Activated T-helper 1 cell treated with anti-CD3 and anti-CD28 coated beads, Interleukin-2, amount 50 U/mL, for 16 hours (primary cell): ENCODE measurements at places on chromosomes 2 and 18.

GRCh38 chr18:51666763-51667191 lies 469.3 kb upstream of the MEX3C start:
- no peak for DNase-seq

GRCh38 chr2:47653036-47653435 lies 129.9 kb upstream of the MSH6 start:
- no peak for DNase-seq

GRCh38 chr2:16279641-16280040 lies 339.3 kb downstream of the MYCN start:
- DNase-seq, result no peak

GRCh38 chr2:49796266-49796665 lies 642.0 kb upstream of the FSHR start:
- DNase-seq, result no peak

DNA sequence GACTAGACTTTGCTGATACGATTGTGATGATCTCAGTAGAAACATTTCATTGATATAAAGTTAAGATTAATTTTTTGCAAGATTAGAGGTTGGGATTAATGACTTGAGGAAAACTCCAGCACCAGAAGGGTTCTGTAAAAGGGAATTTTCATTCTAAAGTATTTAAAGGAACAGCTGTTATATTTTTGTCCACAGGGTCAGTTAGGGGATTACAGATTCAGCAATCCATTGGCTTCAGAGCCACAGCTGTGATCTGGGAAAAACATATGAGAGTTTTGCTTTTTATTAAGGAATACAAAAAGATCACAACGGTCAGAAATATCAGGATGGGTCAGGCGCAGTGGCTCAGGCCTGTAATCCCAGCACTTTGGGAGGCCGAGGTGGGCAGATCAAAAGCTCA lies 19.6 kb upstream of the REV1 start:
- no peak for DNase-seq

GRCh38 chr2:134660626-134661402 lies 58.0 kb downstream of the TMEM163 start:
- DNase-seq, result no peak

- DNase-seq, result no peak
Observed at GRCh38 chr2:69139778-69140670, 127.0 kb downstream of the ANTXR1 start.

- no peak for DNase-seq
Observed at GRCh38 chr2:37793004-37793403, 121.6 kb upstream of the CDC42EP3 start.

- DNase-seq, result no peak
Observed at GRCh38 chr18:75116165-75116564, 92.8 kb downstream of the PTGR3 start.

GRCh38 chr2:209121691-209122090 lies 302.2 kb upstream of the MAP2 start:
- DNase-seq, result no peak

GRCh38 chr2:232984451-232985207 lies 28.4 kb downstream of the NGEF start:
- no peak for DNase-seq

DNA sequence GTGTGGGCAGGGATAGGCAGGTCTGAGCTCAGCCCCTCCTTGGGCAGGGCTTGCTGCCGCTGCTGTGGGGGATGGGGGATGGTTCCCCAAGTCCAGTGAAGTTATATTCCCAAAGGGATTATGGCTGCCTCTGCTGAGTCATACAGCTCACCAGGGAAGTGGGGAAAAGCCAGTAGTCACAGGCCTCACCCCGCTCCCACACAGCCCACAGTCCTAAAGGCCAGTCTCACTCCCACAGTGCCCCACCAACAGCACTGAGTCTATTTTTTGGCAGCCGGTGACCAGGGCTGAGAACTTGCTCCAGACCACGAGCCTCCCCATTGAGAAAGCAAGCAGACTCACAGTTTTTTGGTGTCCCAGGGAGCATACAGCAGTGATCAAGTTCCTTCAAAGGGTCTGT lies 173.3 kb downstream of the OSR1 start:
- DNase-seq, result no peak

- no peak for DNase-seq
Observed at GRCh38 chr18:54696616-54697293, 105.7 kb downstream of the DYNAP start.

- DNase-seq, result no peak
Observed at GRCh38 chr2:141362311-141362710, 768.5 kb downstream of the LRP1B start.

GRCh38 chr2:172147944-172148650 lies 45.4 kb upstream of the DLX2 start:
- DNase-seq, result no peak

DNA sequence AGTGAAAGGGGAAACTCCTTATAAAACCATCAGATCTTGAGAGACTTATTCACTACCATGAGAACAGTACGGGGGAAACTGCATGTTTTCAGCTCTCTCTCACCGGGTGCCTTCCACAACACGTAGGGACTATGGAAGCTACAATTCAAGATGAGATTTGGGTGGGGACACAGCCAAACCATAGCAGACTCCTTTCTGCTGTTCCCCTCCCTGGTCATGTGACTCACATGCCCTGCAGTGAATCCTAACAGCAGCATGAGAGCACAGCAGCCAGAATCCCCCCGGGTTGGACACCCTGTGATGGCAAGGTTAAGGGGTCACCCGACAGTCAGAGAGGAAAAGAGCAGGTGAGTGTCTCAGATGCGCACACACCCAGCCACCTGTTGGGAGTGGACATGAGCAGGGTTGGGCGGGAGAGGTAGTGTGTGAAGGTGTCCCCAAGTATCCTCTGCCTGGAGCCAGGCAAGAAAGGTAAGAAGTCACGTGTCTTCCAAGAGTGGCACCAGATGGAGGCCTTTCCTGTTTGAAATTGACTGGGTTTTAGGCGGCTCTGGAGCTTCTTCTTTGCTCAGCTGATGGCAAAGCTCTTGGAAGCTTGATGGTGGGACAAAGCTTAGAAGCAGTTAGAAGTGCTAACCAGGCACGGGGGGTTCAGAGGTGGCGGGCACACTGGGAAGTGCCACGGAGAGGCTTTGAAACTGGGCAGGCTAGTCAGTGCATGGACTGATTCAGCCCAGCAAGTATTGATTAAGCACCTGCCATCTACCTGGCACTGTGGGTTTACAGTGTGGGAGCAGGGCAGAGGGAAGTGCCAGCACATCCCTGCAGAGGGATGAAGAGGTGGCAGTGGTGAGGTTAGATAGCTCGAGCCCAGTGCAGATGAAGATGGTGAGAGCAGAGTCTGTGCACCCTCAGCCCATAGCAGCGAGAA lies 68.7 kb downstream of the RHOB start:
- DNase-seq, result no peak

GRCh38 chr2:159982270-159982669 lies 80.1 kb downstream of the PLA2R1 start:
- DNase-seq, result no peak

- no peak for DNase-seq
Observed at GRCh38 chr2:161306919-161307318, 1.3 kb upstream of the PSMD14 start.

GRCh38 chr2:32743480-32744236 lies 115.8 kb downstream of the TTC27 start:
- no peak for DNase-seq

DNA sequence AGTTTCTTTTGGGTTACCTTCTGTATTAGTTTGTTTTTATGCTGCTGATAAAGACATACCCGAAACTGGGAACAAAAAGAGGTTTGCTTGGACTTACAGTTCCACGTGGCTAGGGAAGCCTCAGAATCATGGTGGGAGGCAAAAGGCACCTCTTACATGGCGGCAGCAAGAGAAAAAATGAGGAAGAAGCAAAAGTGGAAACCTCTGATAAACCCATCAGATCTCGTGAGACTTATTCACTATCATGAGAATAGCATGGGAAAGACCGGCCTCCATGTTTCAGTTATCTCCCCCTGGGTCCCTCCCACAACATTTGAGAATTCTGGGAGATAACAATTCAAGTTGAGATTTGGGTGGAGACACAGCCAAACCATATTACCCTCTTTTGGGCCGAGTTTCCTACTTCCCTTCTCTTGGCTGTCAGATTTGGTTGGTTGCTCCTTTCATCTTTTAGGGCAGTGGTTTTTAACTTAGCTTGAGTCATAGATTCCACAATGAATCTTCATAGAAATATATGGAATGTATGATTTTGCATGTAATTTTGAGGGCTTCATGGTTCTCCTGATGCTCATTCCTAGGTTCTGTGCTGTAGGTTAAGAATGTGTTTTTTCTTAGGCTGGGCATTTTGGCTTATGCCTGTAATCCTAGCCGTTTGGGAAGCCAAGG lies 44.2 kb downstream of the CEP192 start:
- no peak for DNase-seq

DNA sequence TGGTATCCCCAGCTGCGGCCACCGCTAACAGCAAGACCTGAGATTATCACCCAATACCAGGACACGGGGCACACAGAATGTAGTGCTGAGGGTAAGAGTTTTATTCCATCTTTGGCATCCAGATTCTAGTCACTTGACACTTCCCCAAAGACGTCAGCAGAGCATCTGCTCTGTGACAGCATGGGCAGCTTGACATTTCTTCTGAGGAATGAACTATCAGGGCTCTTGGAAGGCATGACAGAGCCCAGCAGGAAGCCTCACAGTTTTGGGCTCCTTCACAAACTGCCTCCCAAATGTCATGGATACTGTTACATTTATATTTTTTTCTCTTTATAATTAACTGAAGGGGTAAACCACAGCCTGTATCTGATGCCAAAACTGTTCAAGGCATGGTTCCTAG lies 1010.7 kb downstream of the TDRD15 start:
- DNase-seq, result no peak

GRCh38 chr2:239258248-239258647 lies 142.6 kb downstream of the HDAC4 start:
- no peak for DNase-seq

- no peak for DNase-seq
Observed at GRCh38 chr18:56351911-56352500, 286.4 kb downstream of the TXNL1 start.

DNA sequence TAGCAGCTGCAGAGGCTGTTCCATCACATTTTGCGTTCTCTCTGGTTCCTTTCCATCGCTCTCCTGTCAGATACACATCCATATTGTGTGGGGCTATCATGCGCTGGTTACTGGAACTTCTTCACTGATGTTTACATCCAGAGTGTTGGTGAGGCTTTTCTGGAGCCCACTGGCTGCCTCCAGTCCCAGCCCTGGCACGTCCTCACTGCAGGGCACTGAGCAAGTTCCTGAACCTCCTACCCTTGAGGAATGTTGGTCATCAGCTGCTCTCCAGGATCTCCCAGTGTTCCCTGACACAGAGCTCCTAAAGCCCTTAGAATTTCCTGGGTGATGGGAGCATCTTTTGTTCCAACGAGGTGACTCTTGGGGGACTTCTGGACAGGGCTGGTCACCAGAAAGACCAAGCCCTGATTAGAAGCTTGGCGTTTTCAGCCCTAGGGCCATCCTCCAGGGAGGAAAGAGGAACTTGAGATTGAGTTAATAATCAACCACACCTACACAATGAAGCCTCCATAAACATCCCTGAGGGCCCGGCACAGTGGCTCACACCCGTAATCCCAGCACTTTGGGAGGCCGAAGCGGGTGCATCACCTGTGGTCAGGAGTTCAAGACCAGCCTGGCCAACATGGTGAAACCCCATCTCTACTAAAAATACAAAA lies 81.3 kb downstream of the TFCP2L1 start:
- no peak for DNase-seq

DNA sequence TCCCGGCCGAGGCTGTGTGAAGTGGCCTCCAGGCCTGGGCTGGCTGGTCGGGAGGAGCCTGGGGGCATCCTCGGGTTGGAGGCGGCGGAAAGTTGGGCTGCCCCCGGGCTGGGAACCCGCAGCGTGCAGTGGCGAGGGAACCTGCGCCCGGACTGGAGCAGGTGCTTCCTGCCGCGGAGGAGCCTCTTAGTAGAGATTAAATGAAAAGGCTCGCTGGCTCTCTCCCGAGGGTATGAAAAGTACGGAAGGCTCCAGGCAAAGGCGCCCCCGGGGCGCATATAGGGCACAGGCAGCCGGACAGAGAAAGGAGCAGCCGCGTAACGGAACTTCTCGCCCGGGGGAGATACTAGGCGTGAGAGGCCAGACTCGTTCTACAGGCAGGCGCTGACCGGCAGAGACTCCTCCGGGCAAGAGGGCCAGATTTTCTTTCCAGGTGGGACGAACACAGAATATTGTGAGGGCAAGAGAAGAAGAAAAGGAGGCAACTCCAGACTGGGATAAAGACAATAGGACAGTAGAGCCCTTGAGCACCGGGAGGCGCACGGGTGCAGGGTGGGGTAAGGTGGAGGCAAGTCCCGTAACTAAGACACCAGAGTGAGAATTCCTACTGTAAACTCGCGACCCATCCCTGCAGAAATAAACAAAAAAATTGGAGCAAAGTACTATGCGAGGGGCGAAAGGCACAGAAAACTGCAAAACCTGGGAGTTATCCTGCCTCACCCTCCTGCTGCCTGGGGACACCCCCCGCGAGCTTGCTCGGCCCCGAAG lies 816 bp downstream of the CDH2 start:
- DNase-seq, result no peak

DNA sequence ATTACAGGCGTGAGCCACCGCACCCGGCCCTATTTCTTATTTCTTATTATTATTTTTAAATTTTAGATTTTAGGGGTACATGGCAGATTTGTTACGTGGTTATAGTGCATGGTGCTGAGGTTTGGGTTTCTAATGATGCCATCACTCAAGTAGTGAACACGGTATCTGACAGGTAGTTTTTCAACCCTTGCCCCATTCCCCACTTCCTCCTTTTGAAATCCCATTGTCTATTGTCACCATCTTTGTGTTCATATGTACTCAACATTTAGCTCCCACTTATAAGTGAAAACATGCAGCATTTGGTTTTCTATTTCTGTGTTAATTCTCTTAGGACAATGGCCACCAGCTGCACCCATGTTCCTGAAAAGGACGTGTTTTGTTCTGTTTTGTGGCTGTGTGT lies 39.5 kb downstream of the TGIF1 start:
- no peak for DNase-seq

- no peak for DNase-seq
Observed at GRCh38 chr2:12923907-12924610, 207.3 kb downstream of the TRIB2 start.
